Muscle of leg (tissue), 16 donors: ENCODE measurements at places on chromosomes 5 and 9. TPM values are rescaled to one million over a fixed set of nuclear protein-coding genes. Genes with fewer than 3 reads are reported as not detected.

DNA sequence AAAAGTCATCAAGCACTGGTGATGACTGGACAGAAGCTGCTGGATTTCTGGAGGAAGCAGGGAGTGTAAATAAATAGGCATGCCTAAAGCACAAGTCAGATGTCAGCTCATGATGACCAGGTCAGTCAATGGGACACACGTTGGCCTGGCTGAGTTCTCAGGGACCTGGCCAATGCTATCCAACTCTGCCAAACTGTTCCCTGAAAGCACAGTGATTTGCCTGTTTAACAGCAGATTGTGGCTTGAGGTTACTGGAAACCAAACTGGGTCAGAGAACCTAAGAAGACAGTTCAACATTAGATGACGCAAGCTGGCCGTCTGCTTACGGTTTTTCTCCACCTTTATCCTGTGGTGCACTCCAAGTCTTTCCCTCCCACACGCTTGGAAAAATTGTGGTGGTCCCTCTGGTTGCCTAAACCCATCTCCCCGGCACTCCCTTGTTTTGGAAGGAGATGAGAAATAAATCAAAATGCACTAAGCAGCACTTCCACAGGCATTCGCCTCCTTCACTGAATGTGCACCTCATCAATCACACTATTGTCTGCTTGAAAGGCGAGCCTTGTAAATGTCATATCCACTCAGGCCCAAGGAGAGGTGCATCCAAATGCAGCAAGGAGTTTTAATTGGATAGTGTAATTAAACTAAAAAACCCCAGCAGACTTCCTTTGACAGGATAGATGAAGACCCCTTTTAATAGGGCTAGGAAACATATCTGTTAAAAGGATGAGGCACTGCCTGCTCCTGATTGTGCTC, 199.4 kb downstream of the GAPVD1 start:
- no peak for DNase-seq
- H3K4me1 ChIP-seq = no peaks in the 10 kb centered on the region
- peaks cover 16% of the 10 kb centered on the region for H3K36me3 ChIP-seq
- H3K27me3 ChIP-seq = no peaks in the 10 kb centered on the region
- H3K27ac ChIP-seq = no peak overlapping the region

- DNase-seq = no peak
- H3K36me3 ChIP-seq = no peaks in the 10 kb centered on the region
- H3K4me1 ChIP-seq = no peaks in the 10 kb centered on the region
- no peak overlapping the region for H3K4me3 ChIP-seq
- H3K27me3 ChIP-seq = no peaks in the 10 kb centered on the region
Observed at GRCh38 chr5:80834710-80835109, 125.5 kb upstream of the RASGRF2 start.

DNA sequence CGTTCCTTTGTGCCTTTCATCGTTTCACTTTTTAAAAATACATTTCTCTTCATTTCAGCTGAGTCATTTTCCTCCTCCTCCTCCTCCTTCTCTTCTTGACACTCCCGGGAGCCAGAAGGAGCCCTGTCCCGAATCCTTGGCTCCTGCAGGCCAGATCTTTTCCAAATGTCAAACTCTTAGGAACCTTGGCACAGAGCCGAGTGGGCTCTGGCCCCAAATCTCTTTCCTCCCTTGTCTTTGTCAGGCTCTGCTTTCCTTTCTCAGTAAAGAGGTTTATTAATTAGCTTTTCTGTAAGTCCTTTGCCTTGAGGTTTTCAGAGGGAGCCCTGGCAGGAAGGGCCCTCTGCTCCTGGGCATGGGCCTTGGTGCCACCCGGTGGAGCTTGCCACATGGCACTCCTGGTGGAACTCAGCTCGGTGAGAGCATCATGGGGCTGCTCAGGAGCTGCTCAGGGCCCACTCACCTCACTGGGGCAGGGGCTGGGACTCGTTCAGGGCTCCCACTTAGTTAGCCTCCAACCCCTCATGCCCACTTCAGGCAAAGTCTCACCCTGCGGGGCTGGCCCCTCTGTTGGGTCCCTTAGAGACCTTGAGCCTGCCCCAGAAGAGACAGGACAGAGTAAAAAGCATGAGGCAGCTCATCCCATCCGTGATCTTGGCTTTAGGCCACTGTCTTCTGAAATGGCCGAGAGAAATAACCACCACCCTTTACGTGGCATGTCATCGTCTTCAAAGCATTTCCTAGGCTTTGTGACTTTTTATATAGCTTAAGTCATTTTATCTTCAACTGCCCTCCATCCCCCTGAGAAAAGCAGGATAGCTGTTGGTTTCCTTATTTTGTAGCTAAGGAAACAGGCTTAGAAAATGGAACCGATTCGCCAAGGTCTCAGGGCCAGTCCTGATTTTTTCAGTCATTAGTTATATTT, 17.1 kb downstream of the STC2 start:
- H3K4me1 ChIP-seq = peaks cover 50% of the 10 kb centered on the region
- H3K27ac ChIP-seq = peak overlapping the region; percentile 59
- no peak overlapping the region for H3K4me3 ChIP-seq
- peaks cover 2% of the 10 kb centered on the region for H3K27me3 ChIP-seq
- H3K36me3 ChIP-seq = no peaks in the 10 kb centered on the region

DNA sequence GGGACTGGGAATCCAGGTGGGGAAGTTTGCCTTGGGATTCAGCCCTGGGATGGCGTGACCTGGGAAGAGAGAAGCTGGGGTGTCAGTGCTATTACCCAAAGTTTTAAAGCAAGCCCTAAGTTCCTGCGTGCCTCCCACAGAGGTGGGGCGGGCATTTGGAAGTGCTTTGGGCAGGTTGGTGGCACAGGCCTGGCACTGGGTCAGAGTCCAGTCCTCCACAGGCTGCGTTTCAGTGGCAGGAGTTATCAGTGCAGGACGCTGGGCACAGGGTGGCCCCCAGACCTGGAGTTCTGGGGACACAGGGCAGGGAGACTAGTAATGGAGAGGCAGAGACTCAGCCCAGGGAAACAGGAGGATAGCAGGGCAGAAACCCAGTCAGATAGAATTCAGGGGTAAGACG, 147.2 kb downstream of the MAST4 start:
- no peak for DNase-seq
- H3K4me3 ChIP-seq = no peak overlapping the region
- no peak overlapping the region for H3K27ac ChIP-seq
- H3K4me1 ChIP-seq = peaks cover 8% of the 10 kb centered on the region
- no peaks in the 10 kb centered on the region for H3K27me3 ChIP-seq

The SOX30 gene
- total RNA-seq = 0.09 TPM

The CAPSL gene
- total RNA-seq = not detected

DNA sequence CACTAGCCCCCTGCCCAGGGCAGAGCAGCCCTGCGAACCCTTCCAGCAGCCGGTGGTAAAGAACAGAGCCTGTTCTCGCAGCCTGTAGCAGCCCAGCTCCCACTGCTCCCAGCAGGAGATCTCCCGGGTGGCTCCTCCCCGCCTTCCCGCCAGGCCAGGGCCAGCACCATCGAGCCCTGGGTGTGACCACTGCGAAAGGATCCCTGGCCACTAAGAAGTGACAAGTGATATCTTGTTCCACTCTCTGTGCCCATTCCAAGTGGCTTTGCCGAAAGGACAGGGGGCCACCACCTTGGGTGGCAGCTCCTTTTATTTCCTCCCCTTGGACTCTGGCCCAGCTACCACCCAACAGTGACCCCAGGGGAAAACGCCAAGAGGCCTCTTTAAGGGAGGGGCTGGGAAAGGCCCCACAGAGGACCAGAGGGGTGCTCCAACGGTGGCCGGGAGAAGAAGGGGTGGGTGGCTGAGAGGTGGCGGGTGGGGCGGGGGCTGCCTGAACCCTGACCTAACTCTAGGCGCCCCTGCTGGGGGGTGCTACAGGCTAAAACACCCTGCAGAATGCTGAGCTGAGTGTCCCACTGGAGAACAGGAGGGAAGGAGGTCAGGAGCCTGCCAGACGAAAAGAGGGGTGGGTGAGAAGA, 1.6 kb downstream of the NACC2 start:
- peak overlapping the region; percentile 62 for H3K4me3 ChIP-seq
- DNase-seq = no peak
- H3K27me3 ChIP-seq = peaks cover 5% of the 10 kb centered on the region
- H3K27ac ChIP-seq = peak overlapping the region; percentile 85
- H3K4me1 ChIP-seq = peaks cover 60% of the 10 kb centered on the region

The FBP1 gene
- 0.53 TPM for total RNA-seq

- H3K27me3 ChIP-seq = no peaks in the 10 kb centered on the region
- no peaks in the 10 kb centered on the region for H3K4me1 ChIP-seq
- no peak overlapping the region for H3K4me3 ChIP-seq
- no peak overlapping the region for H3K27ac ChIP-seq
Observed at GRCh38 chr9:10930081-10930480, 317.3 kb upstream of the PTPRD start.

DNA sequence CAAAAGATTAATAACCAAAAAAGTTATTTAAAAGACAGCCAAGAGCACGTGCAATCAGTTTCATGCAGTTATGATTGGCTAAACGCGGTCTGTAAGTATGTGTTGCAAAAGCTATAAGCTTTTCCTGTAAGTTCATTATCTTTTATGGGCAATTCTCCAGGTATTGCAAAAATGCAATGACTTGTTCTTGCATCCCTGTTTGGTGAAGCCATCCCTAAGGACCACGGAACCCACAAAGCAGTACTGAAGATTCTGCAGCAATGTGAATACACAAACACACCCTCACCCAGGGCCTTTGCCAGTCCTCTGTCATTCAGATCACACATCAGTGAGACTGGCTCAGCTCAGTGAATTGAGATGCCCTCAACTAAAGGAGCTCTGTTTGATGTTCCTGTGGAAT, 11.4 kb downstream of the GCNT4 start:
- no peaks in the 10 kb centered on the region for H3K27me3 ChIP-seq
- no peaks in the 10 kb centered on the region for H3K4me1 ChIP-seq

DNA sequence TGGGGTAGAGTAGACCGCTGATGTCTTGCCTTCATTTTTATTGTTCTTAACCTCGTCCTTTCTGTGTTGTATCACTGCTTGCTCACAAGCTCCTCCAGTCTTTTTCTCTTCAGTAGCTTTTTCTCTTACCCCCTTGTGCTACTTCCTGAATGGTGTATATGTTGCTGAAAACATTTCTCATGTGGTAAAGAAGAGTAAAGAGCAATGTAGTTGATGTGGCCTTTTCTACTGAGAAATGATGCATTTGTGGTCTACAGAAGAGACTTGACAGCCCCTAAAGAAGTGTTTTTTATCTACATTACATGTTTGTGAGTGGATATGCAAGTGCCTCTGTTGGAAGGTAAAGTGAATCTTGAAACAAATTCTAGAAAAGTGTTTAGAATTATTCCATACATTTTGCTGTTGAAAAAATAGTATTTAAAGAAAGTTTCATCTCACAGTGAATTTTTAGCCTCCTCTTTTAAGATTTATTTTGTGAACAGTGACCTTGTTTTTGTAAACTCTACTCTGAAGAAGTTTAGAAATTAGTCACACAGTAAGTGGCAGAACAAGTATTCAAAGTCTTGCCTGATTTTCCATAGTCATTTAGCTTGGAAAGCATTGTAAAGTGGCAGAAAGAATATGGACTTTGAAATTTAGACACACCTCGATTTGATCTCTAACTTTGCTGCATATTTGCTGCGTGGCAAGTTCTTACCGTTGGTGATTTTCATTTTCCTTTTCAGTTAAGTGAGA, 17.4 kb downstream of the CDC42SE2 start:
- DNase-seq = no peak
- no peak overlapping the region for H3K4me3 ChIP-seq
- no peak overlapping the region for H3K27ac ChIP-seq

The IL33 gene
- 27.4 TPM for total RNA-seq

The ORM2 gene
- not detected for total RNA-seq

DNA sequence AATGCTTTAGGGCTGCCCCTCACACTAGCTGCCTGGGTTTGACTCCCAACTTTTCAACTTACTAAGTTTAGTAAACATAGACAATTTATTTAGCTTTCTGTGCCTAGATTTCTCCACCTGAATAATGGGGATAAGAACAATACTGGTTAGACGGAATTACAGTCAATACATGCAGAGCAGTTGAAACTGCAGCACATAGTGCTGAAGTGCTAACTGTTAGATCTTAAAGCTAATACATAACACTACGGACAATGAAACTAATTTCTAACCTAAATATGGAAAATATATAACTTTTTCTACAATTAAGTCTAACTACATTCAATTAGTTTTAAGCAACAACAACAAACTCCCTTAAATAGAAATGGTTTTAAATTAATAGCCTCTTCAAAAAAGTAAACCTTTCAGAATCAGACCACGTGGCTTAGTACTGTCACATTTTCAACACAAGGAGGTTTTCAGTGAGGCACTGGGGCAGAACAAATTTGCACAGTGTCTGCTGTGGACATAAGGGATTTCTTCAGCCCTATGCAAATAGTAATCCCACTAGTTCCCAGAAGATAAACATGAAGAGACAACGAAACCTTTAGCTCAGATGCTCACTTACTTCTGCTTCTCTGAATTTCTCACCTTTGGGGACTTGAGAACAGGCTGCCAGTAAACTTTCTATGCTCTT, 293.4 kb downstream of the EDIL3 start:
- H3K27me3 ChIP-seq = no peaks in the 10 kb centered on the region
- H3K36me3 ChIP-seq = no peaks in the 10 kb centered on the region
- H3K4me3 ChIP-seq = no peak overlapping the region
- no peak for DNase-seq

The SLC36A2 gene
- total RNA-seq = 0.04 TPM

GRCh38 chr5:81145329-81145935, 87.7 kb upstream of the CKMT2 start:
- H3K27ac ChIP-seq = no peak overlapping the region
- peak; percentile 72 for DNase-seq
- H3K36me3 ChIP-seq = no peaks in the 10 kb centered on the region
- H3K4me3 ChIP-seq = no peak overlapping the region

DNA sequence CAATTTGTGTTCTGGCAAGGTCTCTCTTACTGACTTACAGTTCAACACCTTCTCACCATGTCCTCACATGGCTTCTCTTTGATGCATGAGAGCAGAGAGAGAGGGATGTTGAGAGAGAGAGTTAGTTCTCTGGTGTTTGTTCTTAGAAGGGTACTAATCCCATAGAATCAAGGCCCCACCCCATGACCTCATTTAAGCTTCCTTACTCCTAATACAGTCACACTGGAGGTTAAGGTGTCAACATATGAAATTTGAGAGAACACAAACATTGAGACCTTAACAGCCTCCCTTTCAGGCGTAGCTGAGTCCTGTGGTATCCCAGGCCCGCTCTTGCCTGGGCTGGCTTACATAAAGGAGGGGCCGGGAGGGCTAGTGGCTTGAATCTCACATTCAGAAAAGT, 10.6 kb upstream of the SEMA6A start:
- no peak for DNase-seq
- no peak overlapping the region for H3K27ac ChIP-seq
- H3K4me1 ChIP-seq = no peaks in the 10 kb centered on the region
- H3K4me3 ChIP-seq = no peak overlapping the region
- H3K27me3 ChIP-seq = no peaks in the 10 kb centered on the region
